Activated CD8-positive, alpha-beta memory T cell treated with anti-CD3 and anti-CD28 coated beads for 48 hours (primary cell): ENCODE measurements at places on chromosomes 5 and 9.

DNA sequence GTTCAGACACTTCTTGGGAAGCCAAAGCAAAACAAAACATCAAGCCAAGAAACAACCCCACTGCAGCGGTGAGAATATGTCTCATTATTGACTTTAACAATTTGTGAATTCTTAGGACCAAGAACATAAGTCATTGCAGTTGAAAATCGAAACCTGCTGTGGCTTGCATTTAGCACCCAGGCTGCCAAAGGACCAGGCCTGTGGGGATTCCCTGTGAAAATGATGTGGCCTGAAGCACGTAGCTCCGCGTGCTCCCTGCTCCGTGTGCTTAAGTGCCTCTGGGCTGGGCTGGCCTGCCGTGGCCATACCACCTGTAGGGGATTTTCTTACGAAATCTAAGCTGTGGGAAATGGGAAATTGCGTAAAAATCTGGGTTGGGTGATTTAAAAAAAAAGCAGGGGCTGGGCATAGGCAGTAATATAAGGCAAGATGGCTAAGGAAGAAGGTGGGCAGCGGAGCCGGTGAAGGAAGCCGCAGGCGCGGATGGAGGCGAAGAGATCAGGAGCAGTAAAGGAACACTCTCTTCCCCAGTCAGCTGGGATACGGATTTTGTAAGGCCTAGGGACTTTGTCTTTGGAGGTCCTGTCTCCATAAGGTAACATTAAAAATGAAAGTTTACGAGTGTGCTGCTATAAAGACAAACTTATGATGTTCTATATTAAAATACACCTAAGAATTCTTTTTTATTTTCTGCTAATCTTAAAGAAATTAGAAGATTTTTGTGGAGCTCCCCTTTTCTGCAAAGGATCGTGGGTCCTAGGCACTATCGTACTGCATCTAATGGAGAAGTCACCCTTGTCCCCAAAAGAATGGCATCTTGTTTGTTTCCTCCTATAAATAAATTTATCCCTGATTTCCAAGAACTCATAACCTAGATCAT is 189.6 kb upstream of the SEMA6A start:
- DNase-seq: no peak

DNA sequence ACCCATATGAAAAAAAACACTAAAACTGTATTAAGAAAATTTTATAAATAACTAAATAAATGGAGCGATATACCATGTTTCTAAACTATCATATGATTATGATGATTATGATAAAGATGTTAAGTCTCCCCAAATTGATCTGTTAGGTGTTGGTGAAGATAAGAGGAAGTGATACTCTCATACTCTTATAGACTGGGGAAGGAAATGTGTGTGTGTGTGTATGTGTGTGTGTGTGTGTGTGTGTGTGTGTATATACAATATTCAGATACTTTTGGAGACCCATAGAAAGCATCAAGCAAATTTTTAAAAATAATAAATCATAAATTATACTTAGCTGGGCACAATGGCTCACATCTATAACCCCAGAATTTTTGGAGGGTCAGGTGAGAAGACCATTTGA is 62.9 kb downstream of the TMEM232 start:
- no peak for DNase-seq

DNA sequence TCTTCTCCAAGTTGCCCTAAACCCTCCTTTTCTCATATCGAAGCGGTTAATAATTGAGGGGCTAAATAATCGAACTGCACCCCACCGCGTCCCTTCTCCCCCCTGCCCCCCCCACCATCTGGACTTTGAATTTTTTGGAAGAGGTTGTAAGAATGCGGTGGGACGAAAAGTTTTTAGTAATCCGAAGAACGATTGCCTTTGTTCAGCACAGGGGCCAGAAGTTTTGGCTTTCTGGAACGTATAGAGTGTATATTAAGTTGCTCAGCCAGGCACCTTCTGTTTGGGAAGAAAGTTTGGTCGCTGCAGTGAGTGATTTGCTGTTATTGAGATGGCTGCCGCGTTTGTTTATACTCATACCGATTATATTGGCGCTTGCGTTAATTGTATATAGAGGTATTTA is 518 bp downstream of the ERBIN start:
- DNase-seq: no peak

DNA sequence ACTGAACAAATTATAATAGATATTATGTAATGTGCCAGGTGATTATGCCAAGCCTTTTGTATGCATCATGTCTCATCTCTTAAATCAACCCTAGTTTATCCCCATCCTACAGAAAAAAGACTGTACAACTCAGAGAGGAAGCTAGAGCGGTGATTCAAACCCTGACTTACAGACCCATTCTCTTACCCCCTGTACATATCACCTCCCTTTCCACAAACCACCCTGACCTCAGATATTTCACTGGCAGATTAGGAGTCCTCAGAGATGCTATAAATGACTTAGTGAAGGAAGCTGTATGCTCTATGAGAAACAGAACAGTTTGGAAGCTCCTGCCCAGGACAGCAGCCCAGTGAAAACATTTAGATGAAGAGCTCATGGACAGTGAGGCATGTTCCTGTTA is 79.1 kb upstream of the RARS1 start:
- no peak for DNase-seq

- DNase-seq: no peak
Observed at GRCh38 chr5:157820593-157821252, 38.2 kb downstream of the CLINT1 start.

DNA sequence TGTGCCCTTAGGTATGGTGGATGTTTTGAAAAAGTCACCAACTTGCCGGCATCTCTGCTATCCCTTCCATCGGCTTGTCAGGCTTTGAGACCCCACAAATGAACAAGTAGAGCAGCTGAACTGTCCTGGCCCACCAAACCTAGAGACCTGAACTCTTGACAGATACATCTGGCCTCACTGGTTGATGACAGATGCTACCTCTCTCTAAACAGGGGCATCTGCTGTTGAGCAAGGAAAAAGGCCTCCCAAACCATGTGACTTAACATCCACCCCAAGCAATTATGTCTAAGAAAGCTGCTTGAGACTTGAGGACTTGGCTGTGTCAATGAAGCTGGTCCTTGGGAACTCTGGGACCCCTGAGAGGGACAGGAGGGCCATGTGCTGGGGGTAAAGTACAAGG is 2.3 kb downstream of the CCNI2 start:
- DNase-seq: no peak

- DNase-seq: no peak
Observed at GRCh38 chr9:16899606-16900005, 29.1 kb upstream of the BNC2 start.

- DNase-seq: no peak
Observed at GRCh38 chr9:117823576-117823975, 119.4 kb downstream of the TLR4 start.

DNA sequence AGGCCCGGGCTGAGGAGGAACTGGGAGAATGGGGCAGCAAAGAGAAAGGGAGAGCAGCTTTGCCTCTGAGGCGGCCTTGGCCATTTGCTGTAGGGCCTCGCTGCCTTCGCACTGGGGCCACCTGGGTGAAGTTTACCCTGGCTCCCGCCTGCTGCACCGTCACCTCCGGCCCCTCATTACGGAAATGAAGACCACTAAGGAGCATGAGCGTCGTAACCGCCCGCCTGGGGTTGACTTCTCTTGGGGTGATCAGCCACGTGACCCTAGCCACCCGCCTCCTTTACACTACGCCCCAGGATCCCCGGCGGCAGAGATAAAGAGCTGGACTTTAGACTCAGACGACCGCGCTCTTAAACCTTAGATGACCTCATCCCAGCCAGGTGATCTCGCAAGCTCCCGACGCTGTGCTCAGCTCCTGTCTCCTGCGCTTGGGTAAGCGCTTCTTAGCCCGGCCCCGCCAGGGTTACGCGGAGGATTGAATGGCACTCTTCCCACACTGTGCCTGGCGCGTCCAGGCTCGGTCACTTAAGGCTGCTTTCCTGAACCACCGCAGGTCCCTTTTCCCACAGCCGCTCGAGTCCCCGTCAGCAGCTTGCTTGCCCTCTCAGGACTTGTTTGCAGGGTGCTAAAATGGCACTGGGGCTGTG is 107.9 kb upstream of the LARP1 start:
- DNase-seq: no peak

DNA sequence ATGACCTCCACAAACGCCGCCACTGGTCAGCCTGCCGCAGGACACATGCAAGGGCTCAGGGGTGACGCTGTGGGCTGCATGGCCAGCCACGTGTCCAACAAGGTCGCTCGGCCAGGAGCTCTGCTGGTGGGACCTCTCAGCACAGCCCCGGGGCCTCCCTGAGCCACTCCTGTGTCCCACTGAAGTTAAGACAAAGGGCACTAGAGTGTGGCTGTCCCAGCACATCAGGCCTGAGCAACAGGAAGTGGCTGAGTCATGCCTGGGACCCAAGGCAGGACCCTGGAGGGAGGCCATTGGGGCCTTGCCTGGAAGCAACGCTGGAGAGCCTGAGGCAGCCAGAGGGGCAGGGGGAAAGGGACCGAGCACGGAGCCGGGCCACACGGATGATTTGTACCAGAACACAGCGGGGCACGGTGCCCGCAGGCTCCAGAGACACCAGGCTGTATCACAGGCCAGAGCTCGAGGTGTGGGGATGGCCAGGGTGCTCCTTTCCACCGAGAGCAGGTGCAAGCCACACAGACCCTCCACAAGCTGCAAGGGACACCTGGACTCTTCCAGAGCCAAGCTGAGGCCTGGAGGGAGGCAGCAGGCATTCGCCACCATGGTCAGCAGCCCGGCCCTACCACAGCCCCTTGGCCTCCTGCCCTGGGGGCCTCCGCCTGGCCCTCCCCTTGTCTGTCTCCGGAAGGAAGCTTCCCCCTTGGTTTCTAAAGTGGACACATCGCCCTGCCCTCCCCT is 6.5 kb upstream of the TMEM210 start:
- DNase-seq: no peak

- DNase-seq: no peak
Observed at GRCh38 chr9:116653348-116654058, 33.6 kb upstream of the TRIM32 start.

GRCh38 chr9:122904823-122905710 is at the start of gene RC3H2:
Gene RC3H2, minus strand, starts transcription at chr9:122905359. Its CDS starts 7,850 bp downstream, at chr9:122897509.
- DNase-seq: peak; percentile 91

DNA sequence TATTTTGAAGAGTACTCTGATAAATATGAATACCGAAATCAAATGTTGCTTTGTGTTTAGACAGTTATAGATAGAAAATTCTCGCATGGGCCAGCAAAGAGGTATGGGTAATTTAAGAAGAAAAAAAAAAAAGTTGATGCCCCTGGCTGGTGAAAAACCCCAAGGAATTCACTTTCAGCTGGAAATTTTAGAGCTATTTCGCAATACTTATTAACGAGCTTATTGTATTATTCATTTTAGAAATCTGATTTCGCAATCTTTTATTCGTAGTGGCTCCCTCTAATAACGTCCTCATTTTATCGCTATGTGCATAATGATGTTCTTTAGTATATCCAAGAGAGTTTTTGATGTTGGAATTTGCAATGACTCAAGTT is 18.5 kb upstream of the FER start:
- no peak for DNase-seq

- DNase-seq: no peak
Observed at GRCh38 chr5:56048124-56048523, 53.4 kb upstream of the IL6ST start.

GRCh38 chr5:39498278-39498952 is 73.6 kb upstream of the DAB2 start:
- DNase-seq: no peak

DNA sequence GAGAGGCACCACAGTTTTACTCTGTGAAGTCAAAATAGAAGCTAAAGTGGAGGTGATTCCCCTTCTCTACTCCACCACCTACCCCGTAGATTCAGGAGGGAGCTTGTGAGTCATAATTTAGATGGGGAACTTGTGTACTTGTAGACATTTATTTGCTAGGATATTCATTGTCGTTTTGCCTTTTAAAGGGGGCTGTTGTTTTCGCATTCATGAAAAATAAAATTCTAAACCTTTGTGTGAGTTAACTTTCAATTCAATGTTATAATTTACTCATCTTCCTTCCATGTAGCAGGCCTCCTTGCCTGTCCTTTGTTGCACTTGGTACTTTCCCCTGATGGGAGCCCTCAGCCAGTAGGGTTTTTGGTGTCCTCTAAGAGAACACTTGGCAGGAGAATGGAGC is 22.0 kb downstream of the SECISBP2 start:
- DNase-seq: no peak

DNA sequence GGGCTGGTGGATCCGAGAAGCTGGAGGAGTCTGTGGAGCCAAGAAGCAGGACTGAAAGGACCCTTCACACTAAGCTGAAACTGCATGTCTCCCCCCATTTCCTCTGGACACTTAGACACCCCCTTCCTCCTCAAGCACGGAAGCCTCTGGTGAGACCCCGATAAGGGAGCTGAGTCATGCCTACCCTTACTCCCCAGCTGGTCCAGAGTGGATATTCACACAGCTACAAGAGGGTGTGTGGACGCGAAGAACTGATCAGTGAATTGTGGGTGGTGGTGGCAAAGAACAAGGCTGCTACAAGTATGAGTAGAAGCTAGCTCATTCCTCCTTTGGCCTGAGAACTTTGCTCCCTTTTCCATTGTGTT is 4.3 kb downstream of the TLN1 start:
- DNase-seq: no peak

GRCh38 chr5:97192580-97193354 is 9.7 kb upstream of the RIOK2 start:
- DNase-seq: no peak

- no peak for DNase-seq
Observed at GRCh38 chr5:179439181-179439985, 94.1 kb upstream of the ADAMTS2 start.

DNA sequence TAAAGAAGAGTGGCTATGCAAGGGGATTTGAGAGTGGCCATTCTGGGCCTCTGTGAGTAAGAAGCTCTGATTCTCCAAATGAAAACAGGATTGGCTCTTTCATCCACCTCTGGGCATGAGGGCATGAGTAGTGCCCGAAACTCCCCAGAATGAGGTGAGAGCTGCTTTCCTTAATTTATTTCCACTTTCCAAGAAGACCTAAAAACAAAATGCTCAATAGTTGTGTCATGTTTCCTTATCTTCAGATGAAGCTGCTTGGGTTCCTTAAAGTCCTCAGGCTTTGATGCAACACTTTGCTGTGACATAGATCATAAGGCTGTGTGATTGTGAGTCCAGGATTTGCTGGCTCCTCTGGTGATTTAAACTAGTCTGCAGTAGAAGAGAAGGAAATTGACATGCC is 3.1 kb upstream of the ZCCHC10 start:
- no peak for DNase-seq

DNA sequence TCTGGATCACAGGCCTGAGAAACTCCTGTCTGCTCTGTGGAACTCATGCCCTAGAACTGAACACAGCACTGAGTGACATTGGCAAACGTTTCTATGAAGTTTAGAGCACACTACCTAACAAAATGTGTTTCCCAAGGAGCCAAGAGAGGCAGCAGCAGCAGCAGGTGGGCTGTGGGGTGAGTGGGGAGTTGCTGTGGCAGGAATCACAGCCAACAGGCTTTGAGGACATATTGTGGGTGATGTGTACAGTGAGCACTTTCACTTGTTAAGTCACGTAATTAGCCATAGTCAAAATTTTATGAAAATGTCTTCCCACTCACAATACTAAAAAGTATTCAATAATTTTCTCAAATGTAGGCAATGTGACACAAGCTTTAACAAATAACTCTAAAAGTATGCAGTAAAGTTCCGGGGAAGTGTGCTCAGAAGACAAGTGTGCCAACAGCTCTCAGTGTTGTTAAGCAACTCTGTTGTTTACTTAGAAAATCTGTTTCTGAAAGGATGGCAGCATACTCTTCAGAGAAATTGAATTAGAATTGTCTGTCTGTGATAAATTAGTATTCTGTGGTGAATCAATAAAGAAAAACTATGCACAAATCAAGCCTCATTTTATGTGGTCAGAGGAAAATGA is 482.1 kb downstream of the SEMA5A start:
- DNase-seq: no peak

GRCh38 chr5:13866792-13867191 is 77.7 kb downstream of the DNAH5 start:
- no peak for DNase-seq
